ENCODE measurements at places on chromosomes 7 and 10.

DNA sequence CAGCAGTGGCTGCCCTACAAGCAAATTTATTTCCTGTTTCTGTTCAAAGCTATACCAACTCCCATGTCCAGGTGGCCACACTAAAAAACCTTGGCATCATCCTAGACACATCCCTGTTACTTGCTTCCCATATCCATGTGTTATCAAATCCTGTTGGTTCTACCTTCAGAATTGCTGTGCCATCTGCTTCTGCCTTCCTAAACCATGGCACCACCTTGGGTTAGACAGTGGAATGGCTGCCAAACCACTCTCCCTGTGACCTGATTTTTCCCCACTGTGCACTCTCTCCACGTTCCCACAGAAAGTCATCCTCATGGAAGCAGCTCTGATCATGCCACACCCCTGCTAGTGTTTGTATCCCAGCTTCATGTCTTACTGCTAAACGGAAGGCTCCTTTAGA lies 697.6 kb upstream of the GALNT17 start:
- no peak for DNase-seq

DNA sequence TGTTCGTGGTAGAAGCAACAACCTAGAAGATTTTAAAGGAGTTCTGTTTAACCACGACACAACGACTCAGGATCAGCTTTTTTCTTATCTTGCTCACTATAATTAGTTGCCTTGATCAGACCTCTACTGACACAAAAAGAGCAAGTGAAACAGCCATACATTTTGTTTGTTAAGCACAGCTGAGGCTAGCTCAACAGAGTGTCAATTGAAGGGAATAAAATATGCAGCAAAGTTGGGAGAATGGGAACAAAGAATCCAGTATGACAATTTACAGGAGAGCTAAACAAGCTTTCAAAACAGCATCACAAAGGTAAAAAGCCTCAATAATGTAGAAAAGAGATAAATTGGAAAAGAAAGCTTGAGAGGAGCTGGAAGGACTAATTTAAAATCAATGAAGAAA lies 40.5 kb upstream of the HERPUD2 start:
- no peak for DNase-seq

DNA sequence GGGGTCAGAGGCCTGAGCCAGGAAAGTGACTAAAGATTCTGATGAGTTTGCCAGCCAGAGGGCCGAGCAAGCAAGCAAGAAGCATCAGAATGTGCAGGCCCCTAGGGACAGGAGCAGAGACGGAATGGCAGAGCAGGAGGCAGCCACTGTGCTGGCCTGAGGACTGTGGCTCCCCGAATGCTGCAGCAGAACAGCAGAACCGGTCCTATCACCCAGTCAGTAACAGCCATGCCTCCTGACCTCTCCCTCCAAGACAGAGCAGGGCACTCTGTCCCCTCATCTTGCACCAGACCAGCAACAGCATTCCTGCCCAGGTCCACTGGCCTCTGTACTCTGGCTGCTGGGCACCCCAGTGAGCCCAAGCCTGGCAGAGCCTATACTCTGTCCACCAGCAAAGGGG lies 85.9 kb downstream of the ARHGAP22 start:
- no peak for DNase-seq

GRCh38 chr10:109183366-109183765 lies 739.9 kb downstream of the XPNPEP1 start:
- DNase-seq, result no peak

DNA sequence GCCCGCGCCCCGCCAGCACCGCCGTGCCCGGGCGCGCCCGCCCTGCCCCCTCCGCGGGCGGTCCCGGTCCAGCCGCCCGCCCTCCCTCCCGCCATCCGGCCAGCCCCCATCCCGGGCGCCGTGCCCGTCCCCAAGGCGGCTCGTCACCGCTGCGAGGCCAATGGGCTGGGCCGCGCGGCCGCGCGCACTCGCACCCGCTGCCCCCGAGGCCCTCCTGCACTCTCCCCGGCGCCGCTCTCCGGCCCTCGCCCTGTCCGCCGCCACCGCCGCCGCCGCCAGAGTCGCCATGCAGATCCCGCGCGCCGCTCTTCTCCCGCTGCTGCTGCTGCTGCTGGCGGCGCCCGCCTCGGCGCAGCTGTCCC lies at the start of gene HTRA1:
Gene HTRA1, plus strand, starts transcription at position 187 of the 362 bp plus-strand sequence. Its CDS starts 100 bp downstream, at position 287.
- no peak for DNase-seq

- no peak for DNase-seq
These were observed 182.9 kb downstream of the BMPER start for GRCh38 chr7:34087892-34088891.

- DNase-seq, result no peak
These were observed 50.4 kb downstream of the VTI1A start for GRCh38 chr10:112497347-112497950.

- no peak for DNase-seq
These were observed 69.3 kb upstream of the PRR15 start for GRCh38 chr7:29494350-29494749.

DNA sequence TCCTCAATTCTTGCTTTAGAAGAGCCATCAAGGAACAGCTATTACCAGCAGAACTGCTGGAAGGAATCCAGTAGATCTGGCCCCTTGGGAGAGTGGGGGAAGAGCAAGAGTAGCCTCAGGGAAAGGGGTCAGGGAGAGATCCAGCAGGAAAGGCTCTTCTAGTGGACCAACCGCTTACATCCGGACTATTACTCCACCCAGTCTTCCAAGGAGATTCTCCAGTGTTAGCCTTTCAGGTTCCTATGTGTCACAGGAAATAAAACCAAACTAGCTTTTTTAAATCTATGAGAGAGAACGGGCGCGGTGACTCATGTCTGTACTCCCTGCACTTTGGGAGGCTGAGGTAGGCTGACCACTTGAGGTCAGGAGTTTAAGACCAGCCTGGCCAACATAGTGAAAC lies 34.3 kb downstream of the TET1 start:
- no peak for DNase-seq

DNA sequence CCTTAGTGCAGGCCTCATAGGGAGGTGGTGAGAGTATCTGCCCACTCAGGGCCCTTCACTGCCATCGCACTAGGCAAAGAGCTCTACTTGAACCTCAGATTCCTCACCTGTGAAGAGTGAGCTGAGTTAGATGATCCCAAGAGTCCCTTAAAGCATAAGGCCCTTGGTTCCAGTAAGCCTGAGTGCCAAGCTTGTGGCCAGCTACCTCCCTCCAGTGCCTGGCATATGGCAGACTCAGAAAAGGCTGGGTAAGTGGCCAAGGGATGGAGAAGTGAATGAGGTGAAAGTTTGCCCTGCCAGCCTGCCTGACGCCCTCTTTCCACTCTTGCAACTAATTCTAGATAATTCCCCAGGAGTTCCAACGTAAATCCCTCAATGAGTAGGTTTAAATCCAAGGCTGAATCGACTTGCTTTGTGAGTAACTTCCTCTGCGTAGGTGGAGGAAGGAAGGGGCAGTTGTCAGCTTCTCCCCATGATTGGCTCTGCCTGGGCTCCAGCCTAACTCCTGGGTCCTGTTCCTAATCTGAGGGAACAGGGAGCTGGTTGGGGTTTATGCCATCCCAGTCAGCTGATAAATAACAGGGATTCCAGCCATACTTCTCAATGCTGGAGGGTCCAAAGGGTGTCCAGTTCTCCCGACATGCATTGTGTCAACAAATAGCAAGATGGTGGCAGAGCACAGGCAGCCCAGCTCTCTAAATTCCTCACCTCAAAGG lies 14.2 kb downstream of the DUSP5 start:
- no peak for DNase-seq

DNA sequence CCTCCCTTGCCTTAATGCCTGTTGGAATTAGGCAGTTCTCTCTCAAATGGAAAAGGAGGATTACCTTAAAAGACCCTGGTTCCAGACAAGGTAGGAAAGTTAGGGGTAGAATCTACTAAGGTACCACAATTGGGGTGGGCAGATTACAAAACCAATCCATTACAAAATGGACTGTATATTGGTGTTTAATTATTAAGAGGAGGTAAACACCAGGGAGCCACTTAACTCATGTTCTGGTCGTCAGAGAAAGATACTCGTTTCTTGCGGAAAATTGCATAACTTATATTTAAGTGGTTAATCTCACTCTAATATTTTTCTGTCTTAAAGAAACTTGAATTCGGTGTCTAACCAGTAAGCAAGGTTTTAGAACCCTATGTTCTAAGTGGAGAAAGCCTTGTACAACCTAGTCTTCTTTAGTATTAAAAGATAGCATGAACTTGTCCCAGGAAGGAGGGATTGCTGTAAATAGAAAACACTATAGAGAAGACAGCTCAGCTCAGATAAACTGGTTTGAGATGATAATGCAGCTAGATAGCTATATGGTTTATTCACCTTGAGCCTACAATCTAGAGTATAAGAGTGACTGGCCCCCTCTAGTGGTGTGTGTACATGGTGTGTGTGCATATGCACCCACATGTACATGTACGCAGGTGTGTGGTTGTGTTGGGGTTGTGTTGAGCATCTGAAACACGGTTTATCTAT lies 58.0 kb upstream of the STRIP2 start:
- DNase-seq, result no peak

DNA sequence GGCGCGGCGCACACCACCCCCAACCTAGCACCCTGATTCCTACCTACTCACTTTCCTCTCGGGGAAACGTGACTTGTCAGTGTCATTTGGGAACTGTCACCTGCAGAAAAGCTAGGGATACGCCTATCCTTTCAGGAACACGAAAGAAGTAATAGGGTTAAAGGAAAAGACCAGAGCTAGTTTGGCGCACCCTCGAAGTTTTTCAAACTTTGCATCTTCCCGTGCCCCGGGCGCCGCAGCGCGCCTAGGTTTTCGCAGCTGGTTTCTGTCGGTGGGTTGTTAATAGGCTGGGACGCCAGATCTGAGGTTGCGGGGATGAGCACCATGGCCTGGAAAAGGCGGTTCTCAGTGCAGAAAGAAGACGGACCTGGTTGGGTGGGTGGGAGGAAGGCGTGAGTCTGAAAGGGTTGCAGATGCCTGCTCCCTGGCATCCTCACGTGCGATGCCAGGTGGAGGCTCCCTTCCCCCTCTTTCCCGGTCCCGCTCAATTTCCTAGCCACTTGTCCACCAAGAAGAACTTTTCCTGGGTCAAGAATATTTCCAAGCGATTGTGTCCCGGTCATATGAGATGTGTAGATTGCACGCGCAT lies 568 bp upstream of the MEOX2 start:
- no peak for DNase-seq

DNA sequence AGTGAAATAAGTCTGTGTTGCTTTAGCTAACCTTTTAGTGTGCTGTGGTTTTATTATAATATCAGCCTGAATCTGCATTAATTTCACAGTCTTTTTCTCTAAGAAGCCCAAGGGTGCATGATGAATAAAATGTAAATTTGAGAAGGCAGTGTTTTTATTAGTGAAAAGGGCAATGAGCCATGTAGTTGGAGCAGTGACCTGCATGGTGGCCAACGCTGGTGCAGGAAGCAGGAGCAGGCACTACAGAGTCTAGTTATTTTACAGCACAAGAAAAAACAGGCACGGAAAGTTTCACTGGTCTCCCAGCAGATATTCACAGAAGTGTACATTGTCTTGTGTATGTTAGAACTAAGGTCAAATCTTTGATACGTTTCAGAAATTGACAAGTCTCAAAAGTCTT lies 247.8 kb downstream of the CELF2 start:
- no peak for DNase-seq

- no peak for DNase-seq
These were observed 15.3 kb downstream of the RASGEF1A start for GRCh38 chr10:43251419-43252165.

DNA sequence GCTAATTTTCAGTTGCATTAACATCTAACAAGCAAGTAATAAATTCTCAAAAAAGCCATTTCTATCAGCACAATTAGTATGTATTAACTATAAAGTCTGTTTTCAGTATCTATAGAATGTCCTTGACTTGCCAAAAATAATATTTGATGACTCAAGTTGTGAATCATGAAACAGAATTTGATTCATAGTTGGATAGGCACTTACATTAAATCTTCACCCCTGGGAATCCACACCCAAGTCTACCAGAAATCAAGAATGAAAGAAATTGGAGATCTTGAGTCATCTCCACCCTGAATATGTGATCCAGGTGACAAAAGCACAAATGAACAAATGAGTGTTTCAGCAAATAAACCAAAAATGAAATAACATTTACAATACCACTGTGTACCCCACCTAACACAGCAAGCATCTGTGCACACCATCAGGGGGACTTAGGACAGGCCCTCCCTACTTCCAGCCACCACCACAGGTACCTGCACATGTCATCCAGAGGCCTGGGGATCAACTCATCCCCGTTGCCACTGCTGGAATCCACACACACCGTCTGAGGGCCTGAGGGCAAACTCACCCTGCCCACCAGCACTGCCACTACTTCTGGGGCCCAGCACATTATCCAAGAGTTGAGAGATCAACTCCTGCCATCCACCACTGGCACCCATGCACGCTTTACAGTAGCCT lies 160.1 kb downstream of the MTERF1 start:
- no peak for DNase-seq

DNA sequence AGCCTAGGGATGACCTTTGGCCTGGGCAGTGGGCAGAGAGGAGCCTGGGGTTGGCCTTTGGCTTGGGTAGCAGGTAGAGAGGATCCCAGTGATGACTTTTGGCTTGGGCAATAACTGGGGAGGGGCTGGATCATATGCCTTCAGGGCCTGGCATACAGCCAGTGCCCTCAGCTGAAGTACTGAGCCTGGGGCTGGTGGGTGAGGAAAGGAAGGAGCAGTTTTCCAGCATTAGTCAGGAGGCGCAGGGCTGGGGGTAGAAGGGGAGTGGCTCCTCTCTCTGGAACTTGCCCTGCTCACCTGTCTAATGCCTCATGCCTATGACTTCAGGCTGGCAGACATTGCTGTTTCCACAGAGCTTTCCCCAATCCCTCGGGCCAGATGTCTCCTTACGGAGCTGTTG lies 15.2 kb upstream of the COMTD1 start:
- no peak for DNase-seq

GRCh38 chr10:60488111-60488669 lies 98.5 kb upstream of the ANK3 start:
- no peak for DNase-seq

DNA sequence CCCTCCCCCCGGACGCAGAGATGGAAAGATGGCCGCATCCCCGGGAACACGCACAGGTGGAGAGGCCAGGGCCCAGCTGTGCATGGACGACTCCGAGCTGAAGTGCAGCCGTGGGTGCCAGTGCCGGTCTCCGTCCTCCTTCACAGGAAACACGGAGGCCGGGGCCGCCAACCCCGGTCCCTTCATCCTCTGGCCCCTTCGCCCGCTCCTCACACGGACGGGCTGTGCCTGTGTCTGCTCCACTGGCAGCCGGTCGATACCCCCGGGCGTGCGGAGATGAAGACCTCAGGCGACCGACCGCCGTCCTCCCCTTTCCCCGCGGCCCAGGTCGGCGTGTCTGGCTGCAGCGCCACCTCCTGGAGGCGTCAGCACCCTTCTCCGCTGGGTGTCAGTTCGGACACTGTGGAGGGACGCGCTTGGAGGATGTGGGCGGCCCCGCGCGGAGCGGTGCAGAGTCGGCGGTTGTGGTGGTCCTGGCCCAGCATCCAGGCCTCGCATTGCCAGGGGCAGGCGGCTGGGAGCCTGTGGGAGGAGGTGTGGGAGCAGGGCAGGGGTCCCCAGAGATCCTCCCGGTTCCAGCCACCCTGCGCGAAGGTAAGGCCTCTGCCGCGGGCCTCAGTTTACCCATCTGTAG lies 9.9 kb downstream of the ZNF511 start:
- peak; percentile 39 for DNase-seq

DNA sequence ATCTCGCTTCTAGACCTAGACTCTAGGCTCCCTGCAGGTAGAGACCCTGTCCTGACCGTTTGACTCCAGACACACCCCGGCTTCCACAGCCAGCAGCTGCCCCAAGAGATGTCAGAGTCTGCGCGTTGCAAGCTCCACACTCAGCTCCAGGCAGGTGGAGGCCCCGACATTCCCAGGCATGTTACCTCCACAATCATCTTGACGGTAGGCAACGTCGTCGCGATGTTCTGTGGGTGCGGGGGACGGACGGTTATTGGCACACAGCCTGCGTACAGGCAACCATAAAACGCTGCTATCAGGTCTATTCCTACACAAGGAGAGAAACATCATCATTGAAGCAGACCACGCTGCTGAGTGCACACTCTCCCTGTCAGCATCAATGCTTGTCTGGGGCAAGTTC lies 213.2 kb downstream of the ZMYND11 start:
- no peak for DNase-seq

Measured in stimulated activated CD8-positive, alpha-beta memory T cell treated with anti-CD3 and anti-CD28 coated beads, Interleukin-7, amount 100 ng/mL, for 1 hour (primary cell).